Activated naive CD8-positive, alpha-beta T cell treated with anti-CD3 and anti-CD28 coated beads, Interleukin-2, amount 10 ng/mL, durations not matched to agents 7 days and 5 days (primary cell): ENCODE measurements at places on chromosomes 3 and 15.

DNA sequence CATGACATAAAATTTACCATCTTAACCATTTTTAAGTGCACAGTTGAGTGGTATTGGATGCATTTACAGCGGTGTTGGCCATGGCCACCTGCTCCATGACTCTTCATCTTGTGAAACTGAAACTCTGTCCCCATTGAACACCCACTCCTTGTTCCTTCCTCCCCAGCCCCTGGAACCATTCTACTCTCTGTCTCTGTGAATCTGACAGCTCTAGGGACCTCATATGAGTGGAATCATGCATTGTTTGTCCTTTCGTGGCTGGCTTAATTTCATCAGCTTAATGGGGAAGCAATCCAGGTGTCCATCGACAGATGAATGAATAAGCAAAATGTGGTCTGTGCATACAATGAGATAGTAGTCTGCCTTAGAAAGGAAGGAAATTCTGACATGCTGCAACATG lies 42.5 kb downstream of the PLXNA1 start:
- H3K27ac ChIP-seq = no peak overlapping the region
- no peaks in the 10 kb centered on the region for H3K36me3 ChIP-seq

GRCh38 chr15:27873828-27874227 lies 225.3 kb downstream of the OCA2 start:
- H3K4me1 ChIP-seq = no peaks in the 10 kb centered on the region
- H3K36me3 ChIP-seq = no peaks in the 10 kb centered on the region
- no peaks in the 10 kb centered on the region for H3K27me3 ChIP-seq
- no peak for DNase-seq
- H3K27ac ChIP-seq = no peak overlapping the region

- H3K4me3 ChIP-seq = peak overlapping the region; percentile 100
- no peaks in the 10 kb centered on the region for H3K27me3 ChIP-seq
- peaks cover 20% of the 10 kb centered on the region for H3K36me3 ChIP-seq
- peak overlapping the region; percentile 99 for H3K27ac ChIP-seq
- H3K4me1 ChIP-seq = peaks cover 32% of the 10 kb centered on the region
- DNase-seq = no peak
Measured at GRCh38 chr3:14949126-14949525, 1.7 kb downstream of the NR2C2 start.

DNA sequence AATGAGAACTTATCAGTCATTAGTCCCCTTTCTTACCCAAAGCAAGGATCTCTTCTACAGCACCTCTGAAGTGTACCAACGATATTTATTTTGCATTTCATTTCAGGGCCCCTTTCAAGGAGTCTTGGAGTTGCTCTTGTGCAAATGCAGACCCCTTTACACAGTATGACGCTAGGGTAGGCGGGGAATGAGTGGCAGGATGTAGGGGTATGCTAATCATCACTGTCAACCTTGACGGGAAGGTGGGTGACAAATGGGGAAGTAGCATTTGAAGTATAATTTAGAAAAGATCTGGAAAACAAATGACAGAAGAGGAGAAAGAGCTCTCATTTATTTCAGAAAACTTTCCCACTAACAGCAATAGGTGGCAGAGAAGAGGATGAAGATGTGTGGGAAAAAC lies 94.4 kb downstream of the LRRN1 start:
- DNase-seq = no peak
- H3K4me1 ChIP-seq = no peaks in the 10 kb centered on the region
- no peak overlapping the region for H3K27ac ChIP-seq
- H3K27me3 ChIP-seq = no peaks in the 10 kb centered on the region

- H3K27ac ChIP-seq = no peak overlapping the region
- no peaks in the 10 kb centered on the region for H3K27me3 ChIP-seq
- DNase-seq = no peak
- H3K4me3 ChIP-seq = no peak overlapping the region
Measured at GRCh38 chr3:25618028-25618427, 46.7 kb downstream of the TOP2B start.

- no peaks in the 10 kb centered on the region for H3K36me3 ChIP-seq
- H3K27me3 ChIP-seq = peaks cover 12% of the 10 kb centered on the region
Measured at GRCh38 chr15:39075311-39075710, 505.6 kb upstream of the THBS1 start.

- H3K27me3 ChIP-seq = peaks cover 29% of the 10 kb centered on the region
- H3K4me1 ChIP-seq = peaks cover 3% of the 10 kb centered on the region
- DNase-seq = no peak
- H3K27ac ChIP-seq = no peak overlapping the region
- no peak overlapping the region for H3K4me3 ChIP-seq
Measured at GRCh38 chr15:95664450-95664849, 666.0 kb upstream of the NR2F2 start.

- H3K27ac ChIP-seq = no peak overlapping the region
- H3K36me3 ChIP-seq = no peaks in the 10 kb centered on the region
- no peaks in the 10 kb centered on the region for H3K4me1 ChIP-seq
- DNase-seq = no peak
- no peak overlapping the region for H3K4me3 ChIP-seq
Measured at GRCh38 chr3:135368316-135368715, 573.3 kb downstream of the EPHB1 start.

GRCh38 chr3:32037932-32038267 lies 56.4 kb downstream of the ZNF860 start:
- H3K27me3 ChIP-seq = peaks cover 11% of the 10 kb centered on the region
- DNase-seq = no peak
- H3K36me3 ChIP-seq = peaks cover 4% of the 10 kb centered on the region
- H3K4me1 ChIP-seq = peaks cover 2% of the 10 kb centered on the region

GRCh38 chr3:167507954-167508353 lies 34.1 kb upstream of the SERPINI2 start:
- no peaks in the 10 kb centered on the region for H3K36me3 ChIP-seq
- H3K4me1 ChIP-seq = no peaks in the 10 kb centered on the region
- no peaks in the 10 kb centered on the region for H3K27me3 ChIP-seq
- no peak for DNase-seq
- no peak overlapping the region for H3K27ac ChIP-seq

DNA sequence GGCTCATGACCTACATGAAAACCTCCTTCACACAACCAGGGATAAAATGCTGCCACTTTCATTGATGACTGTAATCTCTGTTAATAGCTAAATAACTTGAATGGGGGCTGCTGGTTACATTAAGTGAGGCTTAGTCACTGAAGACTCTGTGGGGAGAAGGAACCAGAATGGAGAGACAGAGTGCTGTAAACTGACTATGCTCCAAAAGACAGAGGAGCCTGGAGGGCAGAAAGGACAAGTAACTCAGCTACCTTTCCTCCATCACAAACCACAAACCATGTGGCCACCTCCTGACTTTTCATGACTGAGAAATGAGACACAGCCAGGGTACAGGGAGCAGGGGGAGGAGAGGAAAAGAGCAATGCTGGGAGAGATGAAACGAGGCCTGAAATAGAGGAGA lies 97.1 kb upstream of the TRIM42 start:
- no peaks in the 10 kb centered on the region for H3K36me3 ChIP-seq
- no peaks in the 10 kb centered on the region for H3K4me1 ChIP-seq
- DNase-seq = no peak

DNA sequence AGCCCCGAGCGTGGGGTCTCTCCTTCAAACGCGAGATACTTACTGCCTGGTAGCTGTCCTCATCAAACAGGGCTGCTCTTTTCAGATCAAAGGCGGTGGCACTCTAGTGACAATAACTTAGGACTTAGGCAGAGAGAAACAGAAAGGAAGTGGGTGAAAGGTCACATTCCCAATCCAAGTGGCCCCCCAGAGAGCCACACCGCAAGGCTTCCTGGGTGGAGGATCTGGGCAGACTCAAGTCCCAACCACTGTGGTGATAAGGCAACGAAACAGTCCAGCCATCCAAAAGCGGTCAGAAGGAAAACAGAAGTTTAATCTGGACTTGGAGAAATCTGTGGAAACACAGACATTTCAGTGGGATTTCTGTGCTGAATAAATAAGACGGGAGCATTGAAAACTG lies 227.2 kb downstream of the ADAMTS17 start:
- DNase-seq = no peak
- H3K4me3 ChIP-seq = no peak overlapping the region
- H3K27me3 ChIP-seq = no peaks in the 10 kb centered on the region
- H3K36me3 ChIP-seq = peaks cover 2% of the 10 kb centered on the region

GRCh38 chr3:17070161-17070959 lies 185.6 kb downstream of the PLCL2 start:
- no peak for DNase-seq
- peaks cover 61% of the 10 kb centered on the region for H3K36me3 ChIP-seq
- no peaks in the 10 kb centered on the region for H3K27me3 ChIP-seq
- no peak overlapping the region for H3K27ac ChIP-seq
- peaks cover 38% of the 10 kb centered on the region for H3K4me1 ChIP-seq

GRCh38 chr3:139136469-139137202 lies 91.9 kb upstream of the PRR23C start:
- H3K36me3 ChIP-seq = no peaks in the 10 kb centered on the region
- no peaks in the 10 kb centered on the region for H3K4me1 ChIP-seq
- H3K27me3 ChIP-seq = no peaks in the 10 kb centered on the region

DNA sequence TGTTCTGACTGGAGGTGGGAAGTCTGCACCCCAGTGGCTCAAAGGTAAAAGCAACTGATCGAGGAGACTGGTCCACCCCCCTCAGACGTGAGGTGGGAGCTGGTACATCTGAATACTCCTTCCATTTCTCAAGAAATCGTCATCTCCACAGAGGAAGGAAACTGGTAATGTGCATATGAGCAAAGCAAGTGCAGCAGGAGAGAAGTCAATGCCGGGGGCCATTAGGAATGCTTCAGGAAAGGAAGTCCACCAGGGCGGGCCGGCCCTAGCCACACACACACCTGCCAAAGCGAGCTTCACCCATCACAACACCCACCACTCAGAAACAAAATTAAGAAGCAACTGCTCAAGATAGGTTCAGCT lies 8.5 kb downstream of the TBC1D2B start:
- peak overlapping the region; percentile 85 for H3K4me3 ChIP-seq
- peak overlapping the region; percentile 96 for H3K27ac ChIP-seq
- DNase-seq = no peak
- H3K4me1 ChIP-seq = peaks cover 59% of the 10 kb centered on the region
- no peaks in the 10 kb centered on the region for H3K27me3 ChIP-seq

GRCh38 chr3:81716870-81717509 lies 44.5 kb downstream of the GBE1 start:
- no peak overlapping the region for H3K4me3 ChIP-seq
- H3K4me1 ChIP-seq = no peaks in the 10 kb centered on the region
- H3K27ac ChIP-seq = no peak overlapping the region
- H3K27me3 ChIP-seq = no peaks in the 10 kb centered on the region

GRCh38 chr15:69056365-69056764 lies 41.9 kb downstream of the NOX5 start:
- H3K4me1 ChIP-seq = peaks cover 15% of the 10 kb centered on the region
- no peak overlapping the region for H3K4me3 ChIP-seq
- H3K36me3 ChIP-seq = no peaks in the 10 kb centered on the region
- DNase-seq = no peak

GRCh38 chr3:186259612-186260383 lies 102.2 kb downstream of the DGKG start:
- peak overlapping the region; percentile 19 for H3K27ac ChIP-seq
- no peaks in the 10 kb centered on the region for H3K36me3 ChIP-seq
- peaks cover 6% of the 10 kb centered on the region for H3K27me3 ChIP-seq
- H3K4me3 ChIP-seq = peak overlapping the region; percentile 39
- H3K4me1 ChIP-seq = peaks cover 8% of the 10 kb centered on the region

DNA sequence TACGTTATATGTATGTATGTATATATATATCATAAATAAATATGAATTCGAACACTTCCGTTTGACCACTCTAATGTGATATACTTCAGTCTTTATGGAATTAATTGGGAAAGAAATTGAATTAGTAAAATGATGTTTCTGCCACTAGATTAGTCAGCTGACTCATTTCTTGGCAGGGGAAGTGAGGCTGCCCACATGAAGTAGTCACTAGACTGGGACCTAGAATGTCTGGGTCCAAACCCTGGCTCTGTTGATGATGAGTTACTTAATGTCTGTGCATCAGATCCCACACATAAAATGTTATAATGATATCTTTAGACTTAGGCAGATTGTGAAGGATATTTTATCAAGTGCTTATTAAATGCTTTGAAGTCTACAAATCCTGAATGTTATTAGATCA lies 27.4 kb upstream of the ARL14 start:
- H3K27me3 ChIP-seq = peaks cover 8% of the 10 kb centered on the region
- DNase-seq = no peak
- no peaks in the 10 kb centered on the region for H3K4me1 ChIP-seq
- no peak overlapping the region for H3K4me3 ChIP-seq

DNA sequence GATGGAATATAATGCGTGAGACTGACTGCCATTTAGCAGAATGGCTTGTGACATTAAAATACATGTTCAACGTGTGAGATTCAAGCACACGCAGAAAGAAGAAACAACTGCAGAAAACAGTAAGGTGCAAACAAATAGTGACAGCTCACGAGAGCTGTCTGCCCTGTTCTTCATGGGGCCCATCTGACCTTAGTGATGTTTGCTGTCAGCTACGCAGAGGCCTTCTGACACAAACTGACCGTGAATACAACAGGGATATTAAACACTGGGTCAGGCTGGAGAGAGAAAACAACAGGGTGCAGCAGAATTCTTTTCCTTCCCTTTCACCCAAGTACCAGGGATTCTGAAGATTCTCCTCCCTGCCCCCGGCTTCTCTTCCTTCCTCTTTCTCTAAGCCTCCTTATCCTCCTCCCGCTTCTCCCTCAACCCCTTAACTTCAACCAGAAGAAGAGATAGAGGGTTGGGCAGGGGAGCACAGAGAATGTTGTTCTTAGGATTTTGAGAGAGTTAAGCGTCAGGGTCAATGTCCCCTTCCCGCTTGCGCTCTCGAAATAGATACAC lies 2.1 kb downstream of the TNFAIP8L3 start:
- no peak overlapping the region for H3K27ac ChIP-seq
- no peak overlapping the region for H3K4me3 ChIP-seq
- H3K36me3 ChIP-seq = no peaks in the 10 kb centered on the region
- H3K4me1 ChIP-seq = peaks cover 9% of the 10 kb centered on the region

- peaks cover 75% of the 10 kb centered on the region for H3K4me1 ChIP-seq
- peak; percentile 70 for DNase-seq
- peaks cover 4% of the 10 kb centered on the region for H3K36me3 ChIP-seq
- no peaks in the 10 kb centered on the region for H3K27me3 ChIP-seq
Measured at GRCh38 chr3:5011555-5012256, 32.5 kb downstream of the BHLHE40 start.

DNA sequence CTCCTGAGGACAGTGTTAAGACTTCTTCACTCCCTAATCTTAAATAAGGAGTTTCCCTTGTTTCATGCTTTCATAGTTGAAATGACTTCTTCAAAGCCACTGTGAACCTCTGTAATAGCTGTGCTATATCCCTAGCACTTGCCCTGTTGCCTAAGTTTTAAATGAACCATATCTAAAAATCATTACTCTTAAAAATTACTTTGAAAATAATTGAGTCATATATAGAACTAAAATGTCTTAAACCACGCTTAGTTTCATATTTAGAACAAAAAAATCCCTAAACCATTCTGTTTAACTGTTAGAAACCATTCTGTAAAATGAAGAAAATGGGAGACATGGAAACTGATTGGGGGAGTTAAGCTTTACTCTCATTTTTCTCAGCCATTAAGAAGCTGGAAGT lies 29.8 kb downstream of the DNAJC19 start:
- H3K27ac ChIP-seq = no peak overlapping the region
- DNase-seq = no peak
- H3K4me3 ChIP-seq = no peak overlapping the region
- H3K4me1 ChIP-seq = peaks cover 6% of the 10 kb centered on the region
- H3K27me3 ChIP-seq = no peaks in the 10 kb centered on the region
- H3K36me3 ChIP-seq = peaks cover 41% of the 10 kb centered on the region
